ENCODE measurements at places on chromosomes 13 and 19. TPM values are rescaled to one million over a fixed set of nuclear protein-coding genes. Genes with fewer than 3 reads are reported as not detected.

GRCh38 chr13:23087880-23088279, 92.9 kb upstream of the SGCG start:
- no peak for DNase-seq

GRCh38 chr13:20891768-20892167, 10.8 kb downstream of the XPO4 start:
- no peak for DNase-seq

Gene NTF4
- total RNA-seq: 5.4 TPM

Gene ACER1
- total RNA-seq: not detected

Gene DIRAS1
- 7.3 TPM for total RNA-seq

GRCh38 chr19:29681422-29682235, 16.4 kb downstream of the PLEKHF1 start:
- DNase-seq: peak; percentile 62

GRCh38 chr19:50669302-50670101, 20.3 kb downstream of the C19orf81 start:
- DNase-seq: no peak

DNA sequence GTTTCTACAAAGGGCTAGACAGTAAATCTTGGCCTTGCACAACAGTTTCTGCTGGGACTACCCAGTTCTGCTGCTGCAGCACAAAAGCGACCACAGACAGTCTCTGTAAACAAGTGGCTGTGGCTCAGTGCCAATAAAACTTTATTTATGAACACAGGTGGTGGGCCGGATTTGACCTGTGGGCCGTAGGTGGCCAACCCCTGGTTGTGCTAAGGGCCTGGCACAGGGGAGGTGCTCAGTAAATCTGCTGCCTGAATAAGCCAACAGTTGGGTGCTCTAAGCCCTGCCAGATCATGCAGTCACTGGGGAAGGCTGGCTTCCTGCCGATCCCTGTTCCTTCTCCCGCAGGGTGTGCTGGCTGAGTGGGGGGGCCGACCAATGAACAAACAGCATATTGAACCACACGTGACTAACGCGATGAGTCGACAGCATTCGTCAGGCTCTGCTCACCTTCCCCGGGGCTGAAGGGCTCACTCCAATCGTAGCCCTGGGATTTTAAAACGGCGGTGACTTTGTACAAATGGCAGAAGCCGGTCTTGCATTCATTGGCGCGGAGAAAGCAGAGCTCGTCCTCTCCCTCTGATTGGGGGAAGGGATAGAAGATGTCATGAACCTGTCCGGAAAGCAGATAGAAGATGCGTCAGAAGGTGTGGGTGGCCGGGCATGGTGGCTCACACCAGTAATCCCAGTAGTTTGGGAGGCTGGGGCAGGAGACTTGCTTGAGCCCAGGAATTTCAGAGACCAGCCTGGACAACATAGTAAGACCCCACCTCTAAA, 24.3 kb upstream of the MYDGF start:
- peak; percentile 97 for DNase-seq

- peak; percentile 48 for DNase-seq
Measured at GRCh38 chr13:106701771-106702341, 133.9 kb upstream of the ARGLU1 start.

GRCh38 chr13:67069117-67069767, 160.9 kb downstream of the PCDH9 start:
- DNase-seq: no peak

Data from psoas muscle (tissue), 8 donors.